ENCODE measurements at places on chromosomes 6 and 20.

DNA sequence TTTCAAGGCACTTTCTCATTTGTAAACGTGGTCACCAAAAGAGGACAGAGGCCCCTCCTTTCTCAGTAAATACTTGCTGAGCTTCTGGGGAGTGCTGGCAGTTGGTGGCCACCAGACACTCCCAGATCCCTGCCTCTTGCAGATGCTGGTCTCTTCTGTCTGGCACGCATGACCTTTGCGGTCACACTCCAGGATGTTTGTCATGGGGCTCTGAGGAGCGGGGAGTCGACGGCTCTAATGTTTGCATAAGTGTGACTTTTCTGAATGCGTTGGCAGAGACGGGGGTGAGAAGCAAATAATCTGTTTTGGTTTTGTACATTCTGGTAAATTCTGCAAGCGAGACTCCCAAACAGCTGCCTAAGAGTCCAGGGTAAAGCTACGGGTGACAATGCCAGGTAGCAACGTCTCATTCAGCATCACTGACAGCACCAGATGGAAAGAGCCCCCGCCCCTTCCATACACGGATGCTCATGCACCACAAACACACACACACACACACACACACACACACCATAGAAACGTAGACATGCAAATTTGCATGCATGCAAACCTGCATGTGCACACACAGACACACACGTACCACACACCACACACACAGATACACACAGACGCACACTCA, 101.1 kb downstream of the YTHDF1 start:
- no peak for DNase-seq

GRCh38 chr6:24228681-24229255, 102.8 kb downstream of the NRSN1 start:
- DNase-seq, result no peak

DNA sequence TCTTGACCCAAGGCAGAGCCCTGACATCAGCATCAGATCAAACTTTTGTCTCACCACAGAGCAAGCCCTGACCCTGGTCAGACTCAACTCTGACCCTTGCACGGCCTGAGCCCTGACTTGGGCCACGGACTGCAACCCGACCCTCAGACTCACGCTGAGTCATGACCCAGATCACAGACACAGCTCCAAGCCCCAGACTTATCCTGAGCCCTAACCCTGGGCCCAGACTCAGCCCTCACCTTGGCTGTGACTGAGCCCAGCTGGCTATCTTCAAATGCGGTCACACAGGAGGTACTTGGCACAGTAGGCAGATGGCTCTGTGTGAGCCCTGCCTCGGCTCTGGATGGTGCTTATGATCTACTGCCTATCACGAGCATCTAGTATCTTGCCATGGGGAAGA, 602.3 kb downstream of the PTPRT start:
- DNase-seq, result no peak

- no peak for DNase-seq
These were observed 3.1 kb downstream of the CHMP4B start for GRCh38 chr20:33814238-33814712.
